ENCODE measurements at places on chromosomes 4 and X.

DNA sequence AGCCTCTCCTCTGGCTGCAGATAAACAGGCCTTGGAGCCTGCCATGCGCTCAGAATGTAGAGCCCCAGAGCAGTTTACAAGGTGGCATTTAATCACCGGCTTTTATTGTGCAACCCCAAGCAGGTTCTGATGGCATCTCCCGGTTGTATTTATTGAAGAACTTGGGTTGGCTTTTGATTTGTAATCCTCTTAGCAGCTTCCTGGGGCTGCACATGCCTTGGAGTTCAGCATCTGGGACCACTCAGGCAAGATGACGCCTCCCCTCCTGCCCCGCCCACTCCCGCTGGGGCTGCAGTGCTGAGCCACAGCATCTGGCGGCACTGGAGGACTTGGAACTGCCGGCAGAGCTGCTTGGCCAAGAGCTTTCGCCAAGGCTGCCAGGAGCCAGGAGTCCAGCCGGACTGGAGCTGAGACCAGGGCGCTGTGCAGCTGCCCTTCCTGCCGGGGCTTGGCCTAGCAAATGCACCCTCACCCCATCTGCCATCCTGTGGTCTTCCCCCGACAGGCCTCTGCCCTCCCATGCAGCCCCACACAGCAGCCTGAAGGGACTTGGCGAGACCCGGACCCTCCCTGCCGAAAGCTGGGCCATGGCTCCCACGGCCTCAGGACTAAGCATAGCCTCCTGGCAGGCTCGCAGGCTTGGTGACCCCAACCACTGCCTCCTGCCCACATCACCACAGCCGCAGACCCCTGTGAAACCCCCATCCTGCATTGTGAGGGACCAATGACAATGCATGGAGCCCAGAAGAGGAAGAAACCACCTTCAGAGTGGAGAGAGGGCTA, 5.4 kb downstream of the HTRA3 start:
- no peak for DNase-seq

GRCh38 chr4:128958194-128958593, 135.1 kb downstream of the SCLT1 start:
- DNase-seq = no peak

- DNase-seq = no peak
Measured at GRCh38 chr4:2598511-2599303, 62.3 kb downstream of the FAM193A start.

GRCh38 chr4:155909615-155910226, 6.2 kb downstream of the TDO2 start:
- DNase-seq = no peak

DNA sequence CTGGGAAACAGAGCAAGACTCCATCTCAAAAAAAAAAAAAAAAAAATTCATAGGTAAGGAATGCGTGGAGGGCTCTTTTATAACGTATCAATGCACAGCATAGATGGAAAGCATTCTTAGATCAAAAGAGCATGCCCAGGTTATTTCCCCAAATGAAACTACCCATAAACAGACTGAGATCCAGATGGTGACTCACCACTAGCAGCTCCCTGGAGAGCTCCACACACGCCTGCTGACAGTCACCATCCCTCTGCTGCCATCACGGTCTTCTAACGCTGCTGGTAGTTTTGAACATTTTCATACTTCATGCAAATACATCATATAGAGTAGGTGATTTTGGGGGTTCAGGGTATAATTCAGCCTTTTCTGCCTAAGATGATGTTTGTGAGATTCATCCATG, 136.9 kb downstream of the ASMT start:
- no peak for DNase-seq

GRCh38 chr4:182847576-182848450, 69.4 kb downstream of the DCTD start:
- DNase-seq = no peak

DNA sequence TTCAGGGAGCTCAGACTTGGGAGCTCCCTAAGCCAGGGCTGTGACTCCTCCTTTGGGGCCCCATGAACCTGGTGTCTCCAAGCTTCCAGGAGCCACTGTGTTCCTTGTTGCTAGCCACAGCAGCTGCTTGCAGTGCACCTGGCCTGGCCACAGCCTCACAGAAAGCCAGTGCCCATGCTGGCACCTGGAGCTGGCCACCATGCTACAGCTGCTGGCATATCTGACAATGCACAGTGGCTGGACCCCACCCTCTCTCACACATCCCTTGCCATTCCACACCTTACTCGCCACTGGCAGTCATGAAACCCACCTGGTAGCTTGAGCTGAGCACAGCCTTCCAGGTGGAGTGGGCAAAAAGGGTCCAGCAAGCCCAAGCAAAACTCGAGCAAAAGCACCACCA, 441.7 kb downstream of the ARAP2 start:
- no peak for DNase-seq

DNA sequence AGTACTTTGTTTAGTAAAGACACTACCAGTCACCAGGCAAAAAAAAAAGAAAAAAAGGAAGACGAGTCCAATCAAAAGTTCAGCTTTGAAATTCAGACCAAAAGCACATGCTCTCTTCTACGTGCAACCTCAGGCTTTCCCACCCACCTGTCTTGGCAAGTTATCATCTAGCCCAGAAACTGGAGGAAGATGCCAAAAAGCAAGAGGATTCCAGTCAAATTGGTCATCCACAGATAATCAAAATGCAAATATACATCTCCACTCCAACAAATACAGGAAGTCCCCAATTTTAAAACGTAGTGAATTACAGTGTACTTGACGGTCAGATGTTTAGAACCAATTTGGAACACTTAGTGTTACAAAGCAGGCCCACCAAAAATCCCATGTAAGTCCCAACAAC, 96.5 kb downstream of the PALLD start:
- DNase-seq = peak; percentile 12

- no peak for DNase-seq
Measured at GRCh38 chr4:16862697-16863096, 35.7 kb downstream of the LDB2 start.

DNA sequence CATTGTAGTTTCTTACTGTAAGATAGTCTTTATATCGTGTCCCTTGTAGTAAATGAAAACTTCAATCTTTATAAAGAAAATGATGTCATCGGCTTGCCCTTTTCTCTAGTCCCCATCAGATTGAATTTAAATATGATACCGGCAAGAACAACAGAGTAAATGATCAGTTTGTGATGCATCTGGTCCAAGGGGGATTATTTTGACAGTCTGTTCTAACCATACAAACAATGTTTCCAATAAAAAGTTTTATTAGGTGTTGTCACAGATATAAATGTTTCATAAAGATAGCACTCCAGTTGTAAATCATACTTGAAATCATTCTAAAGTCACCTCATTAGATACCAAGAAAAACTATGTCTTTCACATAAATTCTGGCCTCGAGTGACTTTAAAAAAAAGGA, 72.3 kb downstream of the SLC9A6 start:
- no peak for DNase-seq

- no peak for DNase-seq
Measured at GRCh38 chr4:139142087-139142486, 34.9 kb downstream of the ELF2 start.

- DNase-seq = peak; percentile 27
Measured at GRCh38 chr4:144399927-144400326, 246.0 kb upstream of the HHIP start.

- DNase-seq = no peak
Measured at GRCh38 chrX:19810006-19810774, 77.2 kb downstream of the SH3KBP1 start.

GRCh38 chr4:76809594-76810305, 88.2 kb downstream of the SOWAHB start:
- DNase-seq = no peak

DNA sequence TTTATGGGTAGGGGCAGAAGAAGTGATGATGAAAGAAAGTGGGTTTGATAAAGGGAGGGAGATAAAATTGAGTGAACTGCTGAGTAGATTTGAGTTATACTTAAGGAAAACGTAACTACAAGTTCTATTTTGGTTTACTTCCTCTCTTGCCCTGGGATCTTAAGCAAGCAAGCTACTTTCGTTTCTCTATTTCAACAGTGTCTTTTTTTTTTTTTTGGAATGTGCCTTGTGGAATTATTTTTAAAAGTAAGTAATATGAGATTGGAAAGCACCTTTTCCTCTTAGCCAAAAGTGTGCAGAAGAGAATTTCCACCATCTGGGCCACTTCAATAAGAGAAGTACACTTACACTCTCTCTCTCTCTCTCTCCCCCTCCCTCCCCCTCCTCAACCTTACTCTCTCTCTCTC, 16.0 kb upstream of the C4orf36 start:
- no peak for DNase-seq

DNA sequence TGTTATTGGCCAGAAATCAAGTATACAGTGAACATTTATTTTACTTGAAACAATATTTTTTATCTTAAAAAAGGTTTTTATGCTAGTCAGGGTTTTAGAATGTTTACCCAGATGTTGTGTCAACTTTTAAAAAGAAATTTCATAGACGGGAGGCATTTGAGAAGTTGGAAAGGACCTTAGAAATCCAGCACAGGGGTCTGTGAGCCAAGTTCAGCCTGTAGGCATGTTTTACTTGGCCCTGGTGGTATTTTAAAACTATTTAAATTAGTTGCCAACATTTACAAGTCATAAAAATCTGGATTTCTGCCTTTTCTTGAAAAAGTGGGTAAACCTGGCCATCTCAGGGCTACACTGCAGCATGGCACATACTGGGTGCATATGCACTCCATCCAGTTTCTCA, 25.5 kb upstream of the FHL1 start:
- DNase-seq = no peak

- no peak for DNase-seq
Measured at GRCh38 chr4:39369301-39369700, 3.1 kb upstream of the RFC1 start.
